Fibroblast of upper back skin (primary cell): ENCODE measurements at places on chromosomes 4 and X.

DNA sequence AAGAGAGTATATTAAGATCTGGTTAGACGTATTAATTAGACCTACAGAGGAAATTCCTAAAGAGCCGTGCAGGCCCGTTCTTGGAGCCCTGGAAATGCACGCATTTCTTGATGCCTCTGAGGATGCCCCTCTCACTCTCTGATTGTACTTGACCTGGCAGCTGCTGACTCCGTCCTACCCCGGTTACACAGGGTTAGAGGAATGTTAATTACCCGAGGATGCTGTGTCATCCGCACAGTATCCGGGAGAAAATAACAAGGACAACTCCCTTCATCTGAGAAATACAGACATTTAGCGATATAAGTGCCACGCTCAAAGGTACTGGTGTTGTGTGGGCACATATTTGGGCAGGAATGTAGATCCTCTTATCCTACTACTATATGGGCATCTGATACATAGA lies 404.6 kb upstream of the FAT1 start:
- peak; percentile 67 for DNase-seq

- no peak for DNase-seq
Observed at GRCh38 chr4:189136462-189136861, 804.2 kb upstream of the FRG1 start.

DNA sequence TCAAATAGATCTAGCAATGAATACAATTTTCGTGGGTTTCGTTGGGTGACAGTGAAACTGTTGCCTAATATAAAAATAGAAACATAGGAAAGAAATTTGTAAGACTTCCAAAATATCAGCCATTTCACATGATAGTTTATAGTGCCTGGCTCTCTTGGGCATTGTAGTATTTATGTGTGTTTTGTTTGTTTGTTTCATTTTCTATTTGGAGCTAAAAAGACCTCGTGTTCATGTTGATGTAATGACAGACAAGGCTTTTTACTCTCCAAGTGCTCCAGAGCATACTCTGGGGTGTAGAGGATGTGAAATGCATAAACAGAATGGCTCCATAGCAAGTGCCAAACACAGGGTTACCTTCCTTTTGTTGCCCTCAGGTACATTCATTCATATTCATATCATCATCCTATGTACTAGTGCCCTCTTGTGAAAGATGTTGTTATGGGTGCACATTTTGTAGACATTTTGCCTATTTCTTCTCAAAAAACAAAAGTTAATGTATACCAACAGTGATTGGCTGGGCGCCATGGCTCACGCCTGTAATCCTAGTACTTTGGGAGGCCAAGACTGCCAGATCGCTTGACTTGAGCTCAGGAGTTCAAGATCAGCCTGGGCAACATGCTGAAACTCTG lies 100.7 kb upstream of the AMOT start:
- DNase-seq = peak; percentile 6

- no peak for DNase-seq
Observed at GRCh38 chr4:41442810-41443209, 95.1 kb upstream of the LIMCH1 start.

GRCh38 chr4:152599095-152599494 lies 63.2 kb upstream of the FBXW7 start:
- no peak for DNase-seq

DNA sequence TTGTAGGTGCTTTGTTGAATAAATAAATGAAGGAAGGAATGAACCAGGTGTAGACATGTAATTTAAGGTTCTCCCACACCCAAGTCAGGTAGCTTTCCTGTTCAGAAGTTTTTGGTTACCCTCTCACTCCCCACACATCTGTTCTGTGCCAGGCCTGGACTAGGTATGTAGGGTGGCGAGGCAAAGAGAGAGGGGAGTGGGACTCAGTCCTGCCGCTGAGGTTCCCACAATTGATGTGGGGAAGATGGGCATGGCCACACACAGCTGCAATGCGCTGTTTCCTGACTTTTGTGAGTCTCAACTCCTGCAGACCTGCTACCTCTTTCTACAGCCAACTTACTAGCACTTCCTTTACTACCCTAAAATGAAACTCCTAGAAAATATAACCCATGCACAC lies 88.9 kb downstream of the RTL5 start:
- no peak for DNase-seq

DNA sequence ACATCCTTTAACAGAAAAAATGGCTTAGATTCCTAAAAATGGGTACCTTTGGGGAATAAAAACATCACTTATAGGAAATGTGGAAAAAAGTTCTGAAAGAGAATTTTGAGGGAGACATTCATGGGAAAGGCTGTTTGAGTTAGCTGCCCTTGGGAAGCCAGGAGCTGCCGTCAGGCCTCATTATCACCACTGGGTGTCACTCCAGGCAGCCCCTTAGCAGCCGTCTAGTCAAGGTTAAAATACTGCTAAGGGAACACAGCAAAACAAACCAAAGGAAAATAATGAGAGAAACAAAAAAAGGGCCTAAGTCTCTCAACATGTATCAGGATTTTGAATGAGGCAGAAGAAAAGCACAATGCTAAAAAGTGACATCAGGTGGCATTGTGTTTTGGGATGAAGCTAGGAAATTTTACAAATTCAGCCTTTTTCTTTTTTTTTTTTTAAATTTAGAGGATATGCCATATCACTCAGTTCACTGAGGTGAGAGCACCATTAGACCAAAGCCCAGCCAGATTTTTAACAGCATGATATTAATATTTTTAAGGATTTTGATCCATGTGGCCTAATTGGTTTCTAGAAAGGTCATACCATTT lies 235.3 kb downstream of the GPAT3 start:
- DNase-seq = peak; percentile 56

DNA sequence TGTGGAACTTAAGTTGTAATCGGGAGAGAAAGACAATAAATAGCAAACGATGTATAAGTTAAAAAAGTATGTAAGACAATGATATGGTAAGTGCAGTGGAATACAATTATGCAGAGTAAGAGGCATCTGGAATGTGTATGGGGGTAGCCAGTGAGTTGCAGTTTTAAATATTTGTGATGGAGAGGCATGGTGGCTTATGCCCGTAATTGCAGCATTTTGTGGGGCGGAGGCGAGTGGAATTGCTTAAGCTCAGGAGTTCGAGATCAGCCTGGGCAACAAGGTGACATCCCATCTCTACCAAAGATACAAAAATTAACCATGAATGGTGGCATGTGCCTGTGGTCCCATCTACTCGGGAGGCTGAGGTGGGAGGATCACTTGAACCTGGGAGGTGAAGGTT lies 52.5 kb upstream of the WDFY3 start:
- no peak for DNase-seq

DNA sequence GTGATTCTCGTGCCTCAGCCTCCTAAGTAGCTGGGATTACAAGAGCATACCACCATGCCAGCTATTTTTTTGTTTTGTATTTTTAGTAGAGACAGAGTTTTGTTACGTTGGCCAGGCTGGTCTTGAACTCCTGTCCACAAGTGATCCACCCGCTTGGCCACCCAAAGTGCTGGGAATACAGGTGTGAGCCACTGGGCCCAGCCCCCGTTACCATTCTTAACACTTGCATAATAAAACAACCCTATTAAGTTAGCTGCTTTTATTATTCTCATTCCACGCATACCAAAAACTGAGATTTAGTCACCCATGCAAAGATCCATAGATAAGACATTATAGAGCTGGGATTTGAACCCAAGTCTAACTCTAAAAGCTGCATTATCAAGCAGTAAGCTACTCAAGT lies 6.0 kb upstream of the TEX13A start:
- no peak for DNase-seq
